ENCODE measurements at places on chromosomes 4 and X.

- DNase-seq, result no peak
Measured at GRCh38 chrX:154305541-154306205, 10.1 kb downstream of the TKTL1 start.

GRCh38 chr4:175419236-175419718 lies 392.8 kb downstream of the GPM6A start:
- peak; percentile 95 for DNase-seq

DNA sequence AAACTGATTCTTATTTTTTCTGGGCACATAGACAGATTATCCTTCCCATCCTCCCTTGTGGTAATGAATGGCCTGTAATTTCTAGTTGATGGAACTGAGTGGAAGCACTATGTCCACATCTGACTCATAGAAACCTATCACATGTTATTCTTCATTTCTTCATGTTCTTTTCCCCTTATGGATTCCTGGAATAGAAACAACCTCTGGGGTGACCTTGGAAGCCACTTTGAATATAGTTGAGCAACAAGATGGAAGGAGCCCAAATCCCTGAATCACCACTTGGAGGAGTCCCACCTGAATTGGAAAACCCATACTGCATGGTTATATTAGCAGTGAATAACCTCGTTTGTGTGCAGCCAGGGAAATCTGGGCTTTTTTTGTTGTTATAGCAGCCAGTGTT lies 137.8 kb downstream of the MID1IP1 start:
- DNase-seq, result peak; percentile 1

- no peak for DNase-seq
Measured at GRCh38 chrX:66728818-66729271, 90.0 kb upstream of the EDA2R start.

- DNase-seq, result peak; percentile 27
Measured at GRCh38 chrX:20585782-20586181, 319.1 kb upstream of the RPS6KA3 start.

- DNase-seq, result no peak
Measured at GRCh38 chr4:151359576-151359975, 34.2 kb upstream of the SH3D19 start.

- no peak for DNase-seq
Measured at GRCh38 chr4:147799986-147800555, 68.2 kb downstream of the ARHGAP10 start.

DNA sequence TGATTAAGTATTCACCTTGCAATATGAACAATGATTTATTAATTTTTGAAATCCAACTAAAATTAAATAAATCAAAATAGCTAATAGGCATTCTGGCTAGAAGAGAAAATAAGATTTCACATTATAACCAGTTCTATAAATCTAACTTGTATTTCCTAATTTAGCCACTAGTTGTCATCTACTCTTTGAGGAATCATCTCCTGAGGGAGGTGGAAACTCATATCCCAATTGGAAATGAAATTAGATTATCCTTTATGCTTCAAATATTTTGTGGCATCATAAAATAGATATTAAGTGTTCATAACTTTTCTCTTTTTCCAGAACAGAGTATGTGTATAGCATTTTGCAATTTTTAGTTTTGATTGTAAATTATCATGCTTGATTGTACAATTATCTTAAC lies 558.5 kb upstream of the DIAPH2 start:
- DNase-seq, result no peak

DNA sequence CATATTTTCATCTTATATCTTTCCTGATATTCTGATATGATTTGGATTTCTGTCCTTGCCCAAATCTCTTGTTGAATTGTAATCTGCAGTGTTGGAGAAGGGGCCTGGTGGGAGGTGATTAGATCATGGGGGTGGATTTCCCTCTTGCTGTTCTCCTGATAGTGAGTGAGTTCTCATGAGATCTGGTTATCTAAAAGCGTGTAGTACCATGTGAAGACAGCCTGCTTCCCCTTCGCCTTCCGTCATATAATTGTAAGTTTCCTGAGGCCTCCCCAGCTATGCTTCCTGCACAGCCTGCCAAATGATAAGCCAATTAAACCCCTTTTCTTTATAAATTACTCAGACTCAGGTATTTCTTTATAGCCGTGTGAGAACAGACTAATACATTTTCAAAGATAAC lies 77.2 kb downstream of the ANKRD50 start:
- no peak for DNase-seq

- peak; percentile 2 for DNase-seq
Measured at GRCh38 chrX:75746891-75747639, 38.0 kb downstream of the MAGEE2 start.

- DNase-seq, result peak; percentile 7
Measured at GRCh38 chr4:16187455-16187854, 38.8 kb downstream of the TAPT1 start.

DNA sequence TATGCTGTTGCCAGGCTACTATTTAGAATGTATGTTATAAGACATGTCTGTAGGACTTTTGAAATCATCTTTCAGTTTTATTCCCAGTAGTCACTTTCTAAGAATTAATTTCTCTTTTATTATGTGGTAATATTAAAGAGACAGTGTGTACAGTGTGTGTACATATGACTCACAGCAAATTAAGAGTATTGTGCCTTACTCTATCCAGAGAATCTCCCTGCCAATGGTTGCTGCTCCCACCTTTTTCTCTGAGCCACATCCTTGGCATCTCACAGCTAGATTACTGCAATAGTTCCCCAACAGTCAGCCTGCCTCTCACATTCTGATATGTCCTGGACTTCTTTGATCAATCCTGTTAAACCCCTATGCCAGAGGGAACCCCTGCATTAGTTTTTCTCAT lies 114.5 kb downstream of the ANXA5 start:
- DNase-seq, result no peak

- no peak for DNase-seq
Measured at GRCh38 chr4:6473264-6474052, 1.0 kb upstream of the PPP2R2C start.

DNA sequence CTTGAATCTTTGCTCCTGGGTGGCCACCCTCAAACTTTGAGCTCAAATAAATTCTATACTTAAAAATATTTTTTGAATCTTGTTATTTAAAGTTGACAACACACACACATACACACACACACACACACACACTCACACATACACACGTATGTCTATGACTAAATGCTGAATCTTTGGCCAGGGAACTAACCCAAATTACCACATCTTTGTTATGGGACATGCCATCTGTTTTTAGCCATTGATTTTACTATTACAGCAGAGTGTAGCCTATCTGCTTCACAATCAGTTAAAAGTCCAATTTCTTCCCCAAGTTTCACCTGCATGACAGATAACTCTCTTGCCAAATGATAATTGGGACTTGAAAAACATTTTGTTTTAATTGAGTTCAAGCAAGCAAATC lies 45.0 kb upstream of the USP46 start:
- DNase-seq, result no peak

- peak; percentile 35 for DNase-seq
Measured at GRCh38 chrX:103063918-103064434, at the start of gene BEX1. BEX1 (minus strand) TSS chrX:103064171; CDS start chrX:103063274, 897 bp downstream.

GRCh38 chrX:148499638-148500422 lies 587 bp upstream of the AFF2 start:
- DNase-seq, result no peak

GRCh38 chr4:141131723-141132071 lies 1.6 kb downstream of the RNF150 start:
- no peak for DNase-seq

GRCh38 chr4:158875455-158875854 lies 106.6 kb downstream of the FNIP2 start:
- no peak for DNase-seq

DNA sequence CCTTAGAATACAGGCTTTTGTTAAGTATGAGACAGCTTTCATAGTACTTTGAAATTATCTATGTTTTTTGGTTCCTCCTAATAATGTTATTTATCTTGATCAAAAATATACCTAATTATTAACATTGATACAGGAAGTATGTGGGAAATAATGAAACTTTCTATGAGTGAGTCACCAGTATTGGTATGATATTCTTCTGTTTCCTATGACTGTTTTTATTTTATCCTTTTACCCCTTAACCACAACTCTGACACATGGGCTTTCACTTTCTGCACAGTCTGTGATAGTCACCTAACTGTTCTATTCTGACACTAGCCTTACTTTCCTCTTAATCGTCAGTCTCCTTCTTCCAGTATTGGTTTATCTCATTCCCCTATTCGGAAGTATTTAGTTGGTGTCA lies 4.7 kb downstream of the THAP9 start:
- DNase-seq, result no peak

- DNase-seq, result no peak
Measured at GRCh38 chr4:48483006-48483776, at the start of gene SLC10A4. SLC10A4 (plus strand) TSS chr4:48483343; CDS start chr4:48483562, 219 bp downstream.

DNA sequence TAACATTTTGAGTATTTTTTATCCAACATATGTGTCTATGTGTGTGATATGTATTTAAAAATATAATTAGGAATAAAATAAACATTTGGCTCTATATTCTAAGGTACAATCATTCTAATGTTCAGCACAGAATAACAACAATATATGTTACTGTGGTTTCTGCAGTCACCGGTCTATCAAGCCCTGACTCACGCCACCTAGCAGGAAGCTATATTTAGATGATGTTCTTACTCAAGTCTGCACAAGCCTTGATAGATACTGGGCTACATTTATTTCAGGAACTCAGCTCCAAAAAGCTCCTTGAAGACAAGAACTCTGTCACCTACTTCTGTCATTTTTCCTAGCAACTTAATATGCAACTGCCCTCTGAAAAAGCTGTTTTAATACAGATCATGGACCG lies 152.0 kb upstream of the FTHL17 start:
- peak; percentile 77 for DNase-seq

DNA sequence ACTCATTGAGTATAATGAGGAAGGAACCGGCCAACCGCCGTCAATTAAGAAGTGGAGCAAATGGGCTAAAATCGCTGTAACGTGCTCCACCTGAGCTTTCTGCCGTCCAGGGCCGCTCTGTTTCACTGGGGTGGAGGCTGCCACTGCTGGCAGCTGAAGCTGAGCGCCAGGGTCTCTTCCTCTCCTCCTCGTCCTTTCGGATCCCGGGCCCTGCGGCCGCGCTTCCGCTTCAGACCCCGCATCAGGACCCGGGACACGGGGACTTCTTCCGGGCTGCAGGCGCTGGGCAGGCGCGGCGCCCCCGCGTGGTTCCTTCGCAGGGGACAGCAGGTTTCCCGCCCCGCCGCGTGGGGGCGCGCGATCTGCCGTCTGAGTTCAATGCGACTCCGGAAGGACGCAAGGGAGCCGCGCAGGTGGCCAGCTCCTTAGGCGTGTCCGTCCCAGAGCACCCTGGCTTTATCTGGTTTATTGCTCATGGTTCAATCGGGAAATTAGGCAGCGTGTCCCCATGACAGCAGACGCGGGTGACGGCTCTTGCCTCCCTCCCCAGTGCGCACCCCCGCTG lies 519.8 kb downstream of the TRIML1 start:
- no peak for DNase-seq

GRCh38 chr4:6783111-6783981 lies 819 bp downstream of the KIAA0232 start:
- DNase-seq, result peak; percentile 78

DNA sequence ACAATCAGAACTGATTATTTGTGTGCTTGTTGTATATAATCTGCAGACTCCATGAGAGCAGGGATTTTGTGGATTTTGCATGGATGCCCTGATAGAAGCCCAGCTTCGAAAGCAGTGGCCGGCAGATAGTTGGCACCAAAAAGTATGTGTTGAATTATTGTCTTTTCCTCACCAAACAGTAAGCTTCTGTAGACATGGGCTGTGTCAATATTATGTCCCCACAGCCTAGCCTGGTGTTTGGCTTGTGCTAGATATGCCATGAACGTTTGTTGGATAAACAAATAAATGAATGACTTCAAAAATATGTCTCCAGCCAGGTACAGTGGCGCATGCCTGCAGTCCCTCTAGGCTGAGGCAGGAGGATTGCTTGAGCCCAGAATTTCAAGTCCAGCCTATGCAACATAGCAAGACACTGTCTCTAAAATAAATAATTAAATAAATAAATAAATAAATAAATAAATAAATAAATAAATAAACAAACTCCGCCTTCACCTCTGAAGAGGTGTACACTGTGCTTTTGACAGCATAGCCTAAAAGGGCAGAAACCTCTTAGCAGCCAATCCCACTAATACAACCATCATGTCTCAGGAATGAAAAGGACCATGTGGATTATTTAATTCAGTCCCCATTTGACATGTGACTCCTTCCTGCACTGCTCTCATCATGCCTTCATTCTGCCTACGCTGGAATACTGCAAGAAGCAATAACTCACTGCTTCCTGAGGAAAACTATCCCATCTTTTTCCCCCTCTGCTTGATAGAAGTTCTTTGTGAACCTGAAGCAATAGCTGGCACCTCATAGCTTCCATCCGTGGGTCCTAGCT lies 335.2 kb downstream of the FBXW7 start:
- DNase-seq, result no peak

DNA sequence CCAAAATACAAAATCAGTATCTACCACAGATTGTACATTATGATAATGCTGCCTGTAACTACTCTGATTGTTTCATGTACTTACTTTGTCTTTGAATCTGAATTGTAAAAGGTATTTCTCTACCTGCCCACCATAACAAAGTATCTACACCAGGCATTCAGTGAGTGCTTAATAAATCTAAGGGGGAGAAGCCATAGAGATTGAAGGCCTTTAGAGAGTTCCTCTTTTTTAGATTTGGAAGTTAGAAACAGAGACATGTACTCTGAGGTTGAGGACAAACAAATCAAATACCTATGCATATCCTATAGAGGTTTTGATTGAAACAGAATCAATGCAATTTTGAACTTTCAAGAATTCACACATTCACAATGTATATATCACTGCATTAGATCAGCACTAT lies 42.7 kb downstream of the SAT1 start:
- no peak for DNase-seq

DNA sequence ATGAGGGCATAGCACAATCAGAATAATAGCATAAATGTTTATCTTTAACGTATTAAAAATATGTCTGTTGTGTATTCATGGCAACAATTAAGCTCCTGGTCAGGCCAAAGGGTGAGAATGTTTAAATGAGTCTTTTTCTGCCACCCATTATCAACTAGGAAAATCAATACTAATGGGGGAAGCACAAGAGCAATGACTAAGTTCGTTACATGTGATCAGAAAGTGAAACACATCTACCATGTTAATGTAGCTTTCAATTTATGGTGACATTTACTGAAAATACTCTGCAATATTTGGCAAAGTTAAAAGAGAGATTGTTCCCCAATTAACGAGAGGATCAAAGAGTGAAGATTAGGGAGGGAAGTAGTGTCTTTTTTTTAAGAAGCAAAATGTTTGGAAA lies 143.7 kb downstream of the NAA11 start:
- no peak for DNase-seq

GRCh38 chr4:100738196-100739165 lies 220.7 kb upstream of the EMCN start:
- peak; percentile 79 for DNase-seq

All from amniotic epithelial cell (primary cell).